Myocyte (in vitro differentiated cells): ENCODE measurements at places on chromosomes 6 and 20. TPM values are rescaled to one million over a fixed set of nuclear protein-coding genes. Genes with fewer than 3 reads are reported as not detected.

DNA sequence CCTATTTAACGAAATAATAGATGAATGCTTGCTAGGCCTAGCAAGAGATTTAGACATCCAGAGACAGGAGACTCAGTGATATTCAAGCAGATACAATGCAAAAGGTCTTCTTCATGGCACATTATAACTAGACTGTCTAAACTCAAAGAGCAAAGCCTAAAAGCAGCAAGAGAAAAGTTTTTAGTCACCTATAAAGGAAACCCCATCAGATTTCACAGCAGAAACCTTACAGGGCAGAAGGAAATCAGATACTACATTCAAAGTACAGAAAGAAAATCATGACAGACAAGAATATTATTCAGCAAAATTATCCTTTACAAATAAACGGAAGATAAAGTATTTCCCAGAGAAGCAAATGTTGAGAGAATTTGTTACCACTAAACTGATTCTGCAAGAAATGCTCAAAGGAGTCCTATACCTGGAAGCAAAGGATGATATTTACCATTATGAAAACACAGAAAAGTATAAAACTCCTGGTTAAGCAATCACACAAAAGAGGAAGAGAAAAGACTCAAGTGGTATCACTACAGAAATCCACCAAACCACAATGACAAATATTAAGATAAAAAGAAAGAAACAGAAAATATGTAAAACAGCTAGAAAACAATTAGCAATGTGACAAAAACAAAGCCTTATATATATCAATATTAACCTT, 333.7 kb downstream of the MEI4 start:
- no peak for DNase-seq

GRCh38 chr6:121767211-121767610, 331.8 kb downstream of the GJA1 start:
- DNase-seq: no peak

- DNase-seq: no peak
Observed at GRCh38 chr6:57104336-57104735, 14.3 kb downstream of the ZNF451 start.

DNA sequence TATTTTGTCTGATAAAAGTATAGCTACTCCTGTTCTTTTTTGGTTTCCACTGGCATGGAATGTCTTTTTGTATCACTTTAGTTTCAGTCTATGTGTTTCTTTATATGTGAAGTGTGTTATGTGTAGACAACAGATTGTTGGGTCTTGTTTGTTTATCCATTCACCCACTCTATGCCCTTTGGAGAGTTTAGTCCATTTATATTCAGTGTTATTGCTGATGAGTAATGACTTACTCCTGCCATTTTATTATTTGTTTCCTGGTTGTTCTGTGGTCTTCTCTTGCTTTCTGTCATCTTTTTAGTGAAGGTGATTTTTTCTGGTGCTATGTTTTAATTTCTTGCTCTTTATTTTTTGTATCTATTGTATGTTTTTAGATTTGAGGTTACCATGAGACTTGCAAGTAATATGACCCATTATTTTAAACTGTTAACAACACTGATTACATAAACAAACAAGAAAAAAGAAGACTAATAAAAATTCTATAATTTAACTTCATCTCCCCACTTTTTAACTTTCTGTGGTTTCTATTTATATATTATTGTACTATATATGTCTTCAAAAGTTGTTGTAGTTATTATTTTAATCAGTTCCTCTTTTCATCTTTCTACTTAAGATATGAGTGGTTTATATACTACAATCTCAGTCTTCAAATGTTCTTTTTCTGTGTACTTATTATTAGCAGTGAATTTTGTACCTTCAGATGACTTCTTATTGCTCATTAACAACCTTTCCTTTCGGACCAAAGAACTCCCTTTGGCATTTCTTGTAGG, 323.4 kb downstream of the BTBD9 start:
- no peak for DNase-seq

Gene C6orf163
- total RNA-seq: 0.10 and 0.75 TPM in 2 replicates

Gene CGA
- total RNA-seq: not detected in 2 replicates

Gene CLDN20
- 0.45 TPM in 1 of 2 replicates, not detected in the other for total RNA-seq
